ENCODE measurements at places on chromosomes 4 and X. TPM values are rescaled to one million over a fixed set of nuclear protein-coding genes. Genes with fewer than 3 reads are reported as not detected.

GRCh38 chr4:144204431-144204830 lies 63.9 kb upstream of the GYPA start:
- no peaks in the 10 kb centered on the region for H3K27me3 ChIP-seq
- no peak overlapping the region for H3K4me3 ChIP-seq
- H3K4me1 ChIP-seq = no peaks in the 10 kb centered on the region
- no peaks in the 10 kb centered on the region for H3K36me3 ChIP-seq
- no peak for DNase-seq
- no peak overlapping the region for H3K27ac ChIP-seq

- H3K27ac ChIP-seq = no peak overlapping the region
- no peaks in the 10 kb centered on the region for H3K4me1 ChIP-seq
- H3K36me3 ChIP-seq = no peaks in the 10 kb centered on the region
- no peak overlapping the region for H3K4me3 ChIP-seq
Observed at GRCh38 chr4:15060213-15060612, 57.9 kb downstream of the CPEB2 start.

- H3K4me1 ChIP-seq = no peaks in the 10 kb centered on the region
- no peaks in the 10 kb centered on the region for H3K27me3 ChIP-seq
- H3K27ac ChIP-seq = no peak overlapping the region
- H3K4me3 ChIP-seq = no peak overlapping the region
Observed at GRCh38 chr4:143055997-143056396, 128.7 kb upstream of the USP38 start.

- H3K4me1 ChIP-seq = peaks cover 27% of the 10 kb centered on the region
- H3K36me3 ChIP-seq = no peaks in the 10 kb centered on the region
Observed at GRCh38 chr4:185931986-185932385, 120.0 kb upstream of the SORBS2 start.

DNA sequence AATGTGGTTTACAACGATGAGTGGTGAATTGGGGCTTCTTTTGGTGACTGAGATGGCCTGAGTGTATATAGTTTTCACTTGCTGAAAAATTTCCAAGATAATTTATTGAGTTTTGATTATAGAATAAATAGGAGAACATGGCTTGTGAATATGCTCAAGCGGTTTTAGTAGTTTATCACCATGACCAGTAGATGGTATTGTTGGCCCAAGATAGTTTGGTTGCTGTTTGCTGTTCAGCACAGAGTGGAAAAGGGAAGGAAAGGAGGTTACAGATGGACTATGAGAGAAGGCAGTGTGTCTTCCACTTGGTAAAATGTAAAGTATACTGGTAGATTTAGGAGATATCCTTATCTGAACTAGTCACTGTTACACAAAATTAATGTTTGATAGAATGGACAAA lies 55.8 kb upstream of the POU4F2 start:
- DNase-seq = no peak
- no peak overlapping the region for H3K27ac ChIP-seq
- no peaks in the 10 kb centered on the region for H3K36me3 ChIP-seq
- no peaks in the 10 kb centered on the region for H3K27me3 ChIP-seq
- no peak overlapping the region for H3K4me3 ChIP-seq
- H3K4me1 ChIP-seq = peaks cover 5% of the 10 kb centered on the region

GRCh38 chrX:154136627-154137161 lies 7.3 kb upstream of the OPN1LW start:
- H3K4me1 ChIP-seq = no peaks in the 10 kb centered on the region
- no peaks in the 10 kb centered on the region for H3K27me3 ChIP-seq
- no peak overlapping the region for H3K4me3 ChIP-seq
- no peaks in the 10 kb centered on the region for H3K36me3 ChIP-seq
- peak; percentile 74 for DNase-seq

GRCh38 chr4:106364282-106364681 lies 4.3 kb downstream of the GIMD1 start:
- H3K36me3 ChIP-seq = no peaks in the 10 kb centered on the region
- H3K27ac ChIP-seq = no peak overlapping the region
- peaks cover 9% of the 10 kb centered on the region for H3K27me3 ChIP-seq
- no peak overlapping the region for H3K4me3 ChIP-seq
- DNase-seq = no peak

DNA sequence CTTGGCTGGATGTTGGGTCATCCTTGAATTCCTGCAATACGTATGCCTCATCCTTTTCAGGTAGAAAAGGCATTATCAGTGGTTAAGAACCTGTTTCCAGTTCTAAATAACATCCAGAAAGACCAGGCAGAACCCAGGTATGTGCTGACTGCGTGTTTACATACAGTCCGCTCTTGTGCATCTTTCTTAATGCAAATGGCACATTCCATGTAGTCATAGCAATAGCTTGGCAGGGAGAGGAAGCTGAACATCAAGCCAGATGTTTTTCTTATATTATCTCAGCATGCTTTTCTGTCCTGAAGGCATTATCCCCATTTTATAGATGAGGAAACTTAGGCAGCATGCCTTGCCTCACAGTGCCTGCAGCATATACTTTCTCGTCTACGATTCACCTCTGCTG lies 2.1 kb downstream of the DCLK2 start:
- peaks cover 9% of the 10 kb centered on the region for H3K4me1 ChIP-seq
- no peaks in the 10 kb centered on the region for H3K27me3 ChIP-seq
- H3K27ac ChIP-seq = no peak overlapping the region
- no peak for DNase-seq

DNA sequence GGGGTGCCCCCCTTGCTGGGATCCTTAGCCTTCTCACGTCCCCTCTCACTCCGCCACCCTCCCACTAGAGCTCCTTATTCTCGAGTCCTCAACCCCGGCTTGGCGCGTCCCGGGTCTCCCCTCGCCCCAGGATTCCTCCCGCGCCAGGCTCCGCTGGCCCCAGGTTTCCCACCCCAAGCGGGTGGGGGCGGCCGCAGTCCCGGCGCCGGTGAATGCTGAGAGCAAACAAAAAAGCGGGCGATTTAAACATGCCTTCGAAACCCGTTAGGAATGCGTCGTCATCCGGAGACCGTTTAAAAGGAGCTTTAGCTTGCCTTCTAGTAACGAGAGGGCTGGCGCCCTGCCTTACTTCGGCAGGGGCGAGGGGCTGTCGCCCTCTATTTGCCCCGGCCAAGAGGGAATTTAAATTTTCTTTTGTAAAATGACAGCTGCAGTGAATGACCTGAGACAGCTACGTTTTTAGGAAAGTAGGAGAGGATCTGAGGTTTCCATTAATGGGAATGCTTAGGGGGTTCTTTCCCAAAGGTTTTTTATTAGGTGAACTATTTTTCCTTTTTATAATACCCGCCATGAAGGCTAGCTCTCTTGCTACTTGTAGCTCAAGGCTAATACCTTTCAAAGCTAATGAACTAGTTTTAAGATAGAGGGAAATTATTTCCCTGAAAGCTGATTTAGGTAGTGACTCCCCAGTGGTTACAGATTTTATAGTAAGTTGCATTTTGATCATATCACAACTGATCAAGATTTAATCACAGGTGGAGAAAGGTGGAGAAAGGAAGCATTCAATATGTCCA lies 3.1 kb downstream of the JADE1 start:
- peak overlapping the region; percentile 89 for H3K4me3 ChIP-seq
- H3K36me3 ChIP-seq = no peaks in the 10 kb centered on the region
- peaks cover 12% of the 10 kb centered on the region for H3K4me1 ChIP-seq
- peak; percentile 69 for DNase-seq
- no peaks in the 10 kb centered on the region for H3K27me3 ChIP-seq
- peak overlapping the region; percentile 98 for H3K27ac ChIP-seq

DNA sequence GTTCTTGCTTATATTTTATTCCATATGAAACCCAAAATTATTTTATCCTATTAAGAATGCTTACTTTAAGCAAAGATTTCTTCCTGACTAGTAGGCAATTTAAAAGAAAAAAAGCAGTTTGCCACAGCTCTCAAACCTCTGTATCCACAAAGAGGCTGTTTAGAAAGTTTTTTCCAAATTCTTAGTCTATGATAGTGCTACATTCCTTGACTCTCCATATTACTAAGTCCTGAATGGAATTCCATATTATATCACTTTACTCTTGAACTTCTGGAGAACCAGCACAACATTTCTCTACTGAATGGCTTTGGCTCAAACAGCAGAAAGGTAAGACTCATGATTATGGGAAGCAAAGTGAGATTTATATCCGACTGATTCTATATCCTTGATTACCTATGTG lies 8.3 kb downstream of the SLC10A6 start:
- no peak overlapping the region for H3K4me3 ChIP-seq
- no peak for DNase-seq
- no peak overlapping the region for H3K27ac ChIP-seq
- no peaks in the 10 kb centered on the region for H3K36me3 ChIP-seq
- H3K4me1 ChIP-seq = no peaks in the 10 kb centered on the region

- H3K27me3 ChIP-seq = no peaks in the 10 kb centered on the region
- H3K27ac ChIP-seq = no peak overlapping the region
- H3K4me1 ChIP-seq = no peaks in the 10 kb centered on the region
- no peak overlapping the region for H3K4me3 ChIP-seq
- no peak for DNase-seq
Observed at GRCh38 chr4:146762016-146762415, 123.3 kb downstream of the POU4F2 start.

DNA sequence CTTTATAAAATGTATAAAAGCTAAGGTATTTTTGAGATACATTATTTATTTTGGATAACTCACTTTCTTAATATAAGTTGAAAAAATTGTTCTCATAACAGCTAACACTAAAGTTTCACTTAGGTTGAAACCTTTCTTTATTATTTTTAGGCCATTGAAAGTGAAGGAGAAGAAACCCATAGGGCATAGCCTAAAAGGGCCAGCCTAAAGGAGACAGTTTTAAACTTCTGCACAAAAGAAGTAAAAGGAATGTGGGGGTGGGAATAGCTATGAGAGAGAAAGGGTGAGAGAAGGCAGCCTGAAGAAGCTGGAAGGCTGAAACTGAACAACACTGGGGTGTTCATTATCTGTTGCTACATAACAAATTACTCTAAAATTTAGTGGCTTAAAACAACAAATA lies 57.6 kb upstream of the RAPGEF2 start:
- no peak overlapping the region for H3K4me3 ChIP-seq
- H3K27me3 ChIP-seq = peaks cover 11% of the 10 kb centered on the region
- H3K4me1 ChIP-seq = peaks cover 7% of the 10 kb centered on the region
- no peaks in the 10 kb centered on the region for H3K36me3 ChIP-seq
- no peak overlapping the region for H3K27ac ChIP-seq

- no peak overlapping the region for H3K27ac ChIP-seq
- H3K4me3 ChIP-seq = no peak overlapping the region
- H3K27me3 ChIP-seq = no peaks in the 10 kb centered on the region
- no peaks in the 10 kb centered on the region for H3K4me1 ChIP-seq
- DNase-seq = no peak
Observed at GRCh38 chr4:40980318-40980883, 230.6 kb downstream of the NSUN7 start.

The CXCL6 gene
- not detected for total RNA-seq

The VCX gene
- not detected for total RNA-seq

The SERTM2 gene
- 0.14 TPM for total RNA-seq

The RHOXF2 gene
- not detected for total RNA-seq

The SULT1B1 gene
- 1.4 TPM for total RNA-seq

The EDA2R gene
- 3.6 TPM for total RNA-seq

The ADH6 gene
- not detected for total RNA-seq

The USP17L24 gene
- not detected for total RNA-seq

Data from adrenal gland (tissue), 19 donors.